ENCODE measurements at places on chromosomes 2 and 18. TPM values are rescaled to one million over a fixed set of nuclear protein-coding genes. Genes with fewer than 3 reads are reported as not detected.

TXNDC2 gene
- not detected for total RNA-seq

POTEJ gene
- not detected for total RNA-seq

TTR gene
- not detected for total RNA-seq

WNT6 gene
- total RNA-seq: not detected

GPR45 gene
- total RNA-seq: not detected

SAG gene
- 0.45 TPM for total RNA-seq

BOLL gene
- total RNA-seq: not detected

ACKR3 gene
- total RNA-seq: 4.4 TPM

HOXD10 gene
- not detected for total RNA-seq

FOSL2 gene
- total RNA-seq: 30.1 TPM

DNA sequence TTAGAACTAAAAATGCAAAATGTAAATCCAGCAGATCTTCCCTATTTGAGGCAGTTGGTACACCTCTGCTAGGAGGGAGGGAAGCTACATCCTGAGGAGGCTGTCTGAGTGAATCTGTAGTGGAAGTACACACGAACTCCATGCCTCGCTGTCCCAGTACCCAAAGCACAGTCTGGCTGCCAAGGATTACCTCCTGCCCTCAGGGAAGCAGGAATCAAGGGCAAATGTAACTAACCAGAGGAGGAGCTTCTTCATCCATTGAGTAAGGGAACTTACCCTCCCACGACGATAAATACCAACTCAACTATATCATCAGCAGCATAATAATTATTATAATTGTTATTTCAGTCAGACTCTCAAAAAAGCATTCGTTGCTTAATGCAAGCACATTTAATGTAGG, 2.1 kb downstream of the DHRS9 start:
- no peak for DNase-seq

- DNase-seq: no peak
These were observed 109.1 kb upstream of the SH3BP4 start for GRCh38 chr2:234842753-234843152.

- peak; percentile 36 for DNase-seq
These were observed 3.0 kb downstream of the CNNM4 start for GRCh38 chr2:96763511-96764252.

- no peak for DNase-seq
These were observed 58.6 kb upstream of the VRK2 start for GRCh38 chr2:57987835-57988573.

DNA sequence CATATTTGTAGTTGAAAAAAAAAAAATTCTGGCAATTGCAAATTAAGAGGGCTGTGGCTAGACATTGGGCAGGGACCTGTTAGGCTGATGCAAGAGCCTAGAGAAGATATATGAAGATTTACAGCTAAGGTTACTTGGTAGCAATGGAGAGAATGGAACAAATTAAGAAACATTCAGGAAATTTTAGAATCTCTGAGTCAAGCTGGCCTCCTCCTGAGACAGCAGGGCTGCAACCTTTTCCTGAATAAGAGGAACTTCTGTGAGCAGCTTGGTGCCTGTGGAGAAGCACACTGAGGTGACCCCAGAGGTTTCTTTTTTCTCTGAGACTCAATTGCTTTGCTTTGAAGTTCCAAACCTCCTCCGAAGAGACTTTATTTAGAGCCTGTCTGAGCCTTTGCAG, 118.6 kb upstream of the LRATD1 start:
- DNase-seq: no peak

DNA sequence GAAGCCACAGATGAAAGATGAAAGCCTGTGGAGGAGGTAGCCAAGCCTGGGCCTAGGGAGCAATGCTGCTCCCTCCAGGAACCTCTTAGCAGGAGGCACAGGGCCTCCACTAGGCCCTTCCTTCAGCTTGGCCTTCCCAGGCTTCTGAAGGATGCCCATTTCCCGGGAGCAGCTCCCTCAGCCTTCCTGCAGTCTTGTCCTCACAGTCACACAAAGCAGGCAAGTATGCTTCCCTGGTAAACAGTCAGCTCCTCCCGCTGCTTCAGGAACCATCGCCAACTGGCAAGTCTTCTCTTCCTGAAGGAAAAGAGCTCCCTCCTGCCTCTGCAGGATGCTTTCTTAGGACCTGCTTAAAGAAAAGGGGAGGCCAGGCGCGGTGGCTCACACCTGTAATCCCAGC, 53.2 kb downstream of the SMAD7 start:
- DNase-seq: no peak

- no peak for DNase-seq
These were observed 28.7 kb downstream of the COPS9 start for GRCh38 chr2:240107477-240107796.

GRCh38 chr18:13291745-13292447, 73.3 kb downstream of the LDLRAD4 start:
- DNase-seq: no peak

DNA sequence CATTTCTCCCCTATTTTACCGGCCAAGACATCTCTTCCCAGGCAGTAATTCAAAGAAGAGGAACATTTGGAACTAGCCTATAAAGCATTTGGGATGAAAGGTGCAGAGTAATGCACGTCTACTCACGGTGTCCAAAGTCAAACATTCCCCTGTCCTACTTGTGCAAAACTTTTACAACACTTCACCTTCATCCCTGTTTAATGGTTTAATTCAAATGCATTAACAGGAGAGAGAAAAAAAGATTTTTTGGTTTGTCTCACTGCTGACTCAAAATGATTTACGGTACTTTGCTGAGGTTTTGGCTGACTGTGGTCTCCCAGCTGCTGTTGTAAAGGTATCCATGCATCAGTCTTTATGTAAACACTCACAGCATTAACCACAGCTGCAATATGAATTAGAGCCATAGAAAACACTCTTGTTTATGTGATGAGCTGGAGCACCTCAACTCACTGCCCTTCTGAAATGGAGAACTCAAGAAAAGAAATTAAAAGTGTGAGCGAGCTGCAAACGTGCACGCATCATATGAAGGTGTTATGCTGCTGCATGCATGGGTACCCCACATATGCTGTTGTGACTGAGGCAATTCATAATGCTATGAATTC, 220.5 kb downstream of the PIEZO2 start:
- no peak for DNase-seq

DNA sequence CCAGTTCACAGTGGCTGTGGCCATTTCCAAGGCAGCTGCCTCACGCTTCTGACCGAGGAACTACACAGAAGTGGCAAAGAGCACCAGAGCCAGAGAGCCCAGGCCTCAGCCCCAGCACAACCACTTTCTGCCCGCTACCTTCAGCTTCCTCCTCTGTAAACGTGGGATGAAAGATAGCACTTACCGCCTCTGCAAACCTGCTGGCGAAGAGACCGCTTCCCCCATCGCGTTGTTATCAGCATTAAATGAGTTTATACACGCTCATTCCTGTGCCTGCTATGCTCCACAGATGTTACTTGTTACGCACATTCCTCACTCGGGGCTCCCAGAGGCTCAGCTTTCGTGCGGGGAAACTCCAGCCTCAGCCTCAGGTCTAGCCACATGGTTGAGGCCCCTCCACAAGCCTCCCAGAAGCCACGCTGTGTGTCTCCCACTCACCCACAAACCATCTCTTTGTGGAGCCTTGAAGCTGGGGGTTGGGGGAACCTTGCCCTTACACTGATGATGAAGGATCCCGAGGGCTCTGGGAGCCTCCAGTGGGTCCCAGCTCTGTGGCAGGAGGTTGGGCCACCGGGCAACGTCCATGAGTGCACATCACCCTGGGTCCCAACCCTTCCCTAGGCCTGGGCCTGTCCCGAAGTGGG, 63.3 kb upstream of the SMAD7 start:
- DNase-seq: peak; percentile 10

GRCh38 chr18:36128530-36128870, 640 bp downstream of the SLC39A6 start:
- DNase-seq: no peak

Measured in activated naive CD8-positive, alpha-beta T cell treated with anti-CD3 and anti-CD28 coated beads, Interleukin-2, amount 10 ng/mL, durations not matched to agents 7 days and 5 days (primary cell).